ENCODE measurements at places on chromosomes 2 and 18.

- DNase-seq = peak; percentile 54
Measured at GRCh38 chr2:120436885-120437603, 91.1 kb downstream of the INHBB start.

GRCh38 chr2:225367482-225367881 is 32.0 kb upstream of the NYAP2 start:
- DNase-seq = no peak

GRCh38 chr2:121095257-121096080 is 189.5 kb downstream of the TFCP2L1 start:
- peak; percentile 85 for DNase-seq

DNA sequence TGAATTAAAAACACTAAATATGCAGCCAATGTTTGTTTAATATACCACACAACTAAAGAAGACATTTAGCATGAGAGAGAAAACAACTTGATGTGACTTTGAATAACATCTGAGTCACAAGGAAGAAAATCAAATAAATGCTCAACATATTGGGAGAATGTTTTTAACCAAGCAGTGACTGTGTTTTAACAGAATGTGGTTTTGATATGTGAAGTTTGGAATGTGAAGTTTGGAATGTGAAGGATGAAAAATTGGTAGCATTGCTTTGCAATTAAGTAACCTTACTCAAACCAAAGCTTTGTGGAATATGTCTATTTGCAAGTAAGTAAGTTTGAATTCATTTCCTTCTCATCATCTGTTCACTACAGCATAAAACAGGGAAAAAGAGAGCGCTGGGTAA is 128.2 kb upstream of the DNAJC10 start:
- no peak for DNase-seq

DNA sequence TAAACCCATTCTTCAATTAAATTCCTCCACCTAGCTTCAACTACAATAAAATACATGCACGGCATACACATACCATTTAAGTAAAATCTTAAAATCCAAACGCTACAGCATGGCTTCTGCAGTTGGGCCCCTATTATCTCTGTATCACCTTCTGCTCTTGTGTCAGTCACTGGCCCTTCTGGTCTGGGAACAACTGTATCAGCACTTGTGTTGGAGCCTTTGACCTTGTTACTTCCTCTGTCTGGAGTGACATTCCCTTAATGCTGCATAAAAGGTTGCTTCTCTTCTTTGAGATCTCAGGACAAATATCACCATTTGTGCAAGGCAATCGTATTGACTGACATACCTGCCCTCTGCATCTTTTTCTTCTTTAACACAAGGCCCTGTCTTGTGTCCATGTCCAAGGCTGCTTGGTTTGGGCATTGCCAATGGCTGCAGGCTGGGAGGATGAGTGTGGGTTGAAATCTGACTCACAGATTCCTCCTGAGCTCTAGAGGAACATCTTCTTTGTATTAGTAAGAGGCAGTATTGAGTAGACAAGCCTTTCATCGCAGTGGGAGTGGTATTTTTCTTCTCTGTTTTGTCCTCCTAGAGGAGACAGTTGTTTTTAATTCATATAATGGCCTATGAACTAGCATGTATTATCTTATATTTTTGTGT is 267.8 kb upstream of the TRIB2 start:
- DNase-seq = no peak

DNA sequence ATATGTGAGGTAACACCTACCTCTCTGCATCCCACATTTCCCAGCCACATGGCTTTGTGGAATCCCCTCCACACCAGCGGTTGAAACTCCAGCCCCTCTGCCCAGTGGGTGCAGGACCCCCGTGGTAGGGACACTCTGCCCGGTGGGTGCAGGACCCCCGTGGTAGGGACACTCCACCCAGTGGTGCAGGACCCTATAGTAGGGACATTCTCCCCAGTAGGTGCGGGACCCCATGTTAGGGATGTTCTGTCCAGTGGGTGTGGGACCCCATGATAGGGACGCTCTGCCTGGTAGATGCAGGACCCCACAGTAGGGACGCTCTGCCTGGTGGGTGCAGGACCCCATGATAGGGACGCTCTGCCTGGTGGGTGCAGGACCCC is 11.5 kb downstream of the COPS9 start:
- DNase-seq = no peak

DNA sequence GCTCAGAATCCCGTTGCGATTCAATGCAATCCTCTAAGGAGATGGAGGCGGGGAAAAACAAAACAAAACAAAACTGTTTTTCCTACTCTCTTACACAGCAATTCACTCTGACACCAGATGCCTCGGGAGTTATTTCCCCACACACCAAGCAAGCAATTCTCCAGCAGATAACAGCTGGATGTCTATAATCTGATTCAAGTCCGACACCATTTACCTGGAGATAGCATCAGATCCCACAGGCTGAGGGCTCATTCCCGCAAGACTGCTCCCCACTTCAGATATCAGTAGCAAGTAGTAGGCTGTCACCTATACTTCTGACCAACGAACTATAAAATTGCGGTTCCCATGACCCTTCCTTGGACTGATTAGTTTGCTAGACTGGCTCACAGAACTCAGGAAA is 58.7 kb downstream of the DTNB start:
- no peak for DNase-seq

DNA sequence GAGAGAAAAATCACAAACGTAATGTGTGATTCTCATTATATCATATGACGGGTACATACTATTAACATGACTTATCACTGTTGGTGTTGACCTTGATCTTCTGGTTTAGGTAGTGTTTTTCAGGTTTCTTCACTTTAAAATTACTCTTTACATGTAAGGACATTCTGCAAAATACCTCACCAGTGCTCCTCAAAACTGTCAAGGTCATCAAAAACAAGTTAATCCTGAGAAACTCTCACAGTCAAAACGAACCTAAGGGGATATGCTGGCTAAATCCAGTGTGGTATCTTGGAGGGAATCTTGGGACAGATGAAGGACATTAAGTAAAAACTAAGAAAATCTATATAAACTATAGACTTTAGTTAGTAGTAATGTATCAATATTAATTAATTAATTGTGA is 499.8 kb downstream of the IRS1 start:
- DNase-seq = no peak

DNA sequence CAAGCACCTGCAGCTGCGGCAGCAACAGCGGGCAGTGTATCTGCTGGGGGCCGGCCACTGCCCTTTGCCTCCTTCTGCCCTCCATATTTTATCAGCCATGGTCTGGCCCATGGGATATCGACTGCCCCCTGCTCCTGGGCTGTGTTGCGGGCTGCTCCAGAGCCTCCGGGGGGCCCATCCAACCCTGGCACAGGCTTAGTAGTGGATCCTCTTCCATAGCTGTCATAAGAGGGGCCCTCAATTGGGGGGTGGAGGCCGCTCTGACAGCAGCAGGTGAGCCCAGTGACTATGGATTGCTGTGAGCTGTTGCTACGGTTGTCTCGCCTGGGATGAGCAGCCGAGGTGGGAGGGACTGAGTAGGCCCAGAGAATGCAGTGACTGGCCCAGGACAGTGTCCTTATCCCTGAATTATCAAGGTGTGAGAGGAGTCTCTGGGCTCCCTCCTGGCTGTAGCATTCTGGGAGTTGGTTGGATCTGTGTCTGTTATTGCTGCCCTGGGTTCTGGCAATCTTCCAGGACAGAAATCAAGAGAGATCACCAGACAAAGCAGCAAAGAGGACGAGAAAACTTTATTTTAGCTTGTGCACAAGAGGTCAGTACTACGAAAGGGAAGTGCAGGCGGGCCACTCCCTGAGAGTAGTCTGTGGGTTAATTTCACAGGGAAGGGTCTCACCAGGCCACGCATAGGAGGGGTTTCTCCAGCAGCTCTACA is 145.1 kb downstream of the ASB1 start:
- no peak for DNase-seq

GRCh38 chr2:17422061-17422460 is 96.2 kb downstream of the RAD51AP2 start:
- no peak for DNase-seq

Data from HEK293T (cell line).